Peyer's patch (tissue), 4 donors: ENCODE measurements at places on chromosomes 11 and 22. TPM values are rescaled to one million over a fixed set of nuclear protein-coding genes. Genes with fewer than 3 reads are reported as not detected.

- no peaks in the 10 kb centered on the region for H3K36me3 ChIP-seq
- no peaks in the 10 kb centered on the region for H3K27me3 ChIP-seq
- no peak for DNase-seq
These were observed 101.9 kb downstream of the CTTN start for GRCh38 chr11:70500076-70500847.

DNA sequence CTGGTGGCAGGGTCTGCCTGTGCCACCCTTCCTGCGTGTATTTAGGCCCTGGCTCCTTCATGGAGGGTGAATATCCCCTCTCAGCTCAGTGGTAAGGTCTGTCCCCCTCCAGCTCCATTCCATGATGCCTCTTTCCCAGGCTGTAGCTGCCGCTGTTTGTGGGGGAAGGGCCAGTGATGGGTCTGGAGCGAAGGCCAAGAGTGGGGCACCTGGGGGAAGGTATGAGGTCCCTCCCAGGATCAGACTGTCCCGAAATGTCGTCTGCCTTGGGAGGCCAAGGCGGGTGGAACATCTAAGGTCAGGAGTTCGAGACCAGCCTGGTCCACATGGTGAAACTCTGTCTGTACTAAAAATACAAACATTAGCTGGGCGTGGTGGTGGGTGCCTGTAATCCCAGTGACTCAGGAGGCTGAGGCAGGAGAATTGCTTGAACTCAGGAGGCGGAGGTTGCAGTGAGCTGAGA lies 1.1 kb downstream of the CD151 start:
- H3K27me3 ChIP-seq: no peaks in the 10 kb centered on the region
- no peaks in the 10 kb centered on the region for H3K36me3 ChIP-seq
- H3K4me1 ChIP-seq: peaks cover 15% of the 10 kb centered on the region
- H3K27ac ChIP-seq: peak overlapping the region; percentile 94
- DNase-seq: no peak

TNNI2 gene
- 9.3 TPM for total RNA-seq

UPK3A gene
- 4.0 TPM for total RNA-seq
